Stimulated activated CD8-positive, alpha-beta memory T cell treated with anti-CD3 and anti-CD28 coated beads, Interleukin-15, amount 100 ng/mL, for 4 hours (primary cell): ENCODE measurements at places on chromosomes 2 and 18.

GRCh38 chr2:120434492-120435308 is 88.8 kb downstream of the INHBB start:
- no peak for DNase-seq

- DNase-seq, result no peak
These were observed 53.6 kb downstream of the HK2 start for GRCh38 chr2:74887445-74887951.

GRCh38 chr2:53527056-53527455 is 240.5 kb upstream of the CHAC2 start:
- no peak for DNase-seq

DNA sequence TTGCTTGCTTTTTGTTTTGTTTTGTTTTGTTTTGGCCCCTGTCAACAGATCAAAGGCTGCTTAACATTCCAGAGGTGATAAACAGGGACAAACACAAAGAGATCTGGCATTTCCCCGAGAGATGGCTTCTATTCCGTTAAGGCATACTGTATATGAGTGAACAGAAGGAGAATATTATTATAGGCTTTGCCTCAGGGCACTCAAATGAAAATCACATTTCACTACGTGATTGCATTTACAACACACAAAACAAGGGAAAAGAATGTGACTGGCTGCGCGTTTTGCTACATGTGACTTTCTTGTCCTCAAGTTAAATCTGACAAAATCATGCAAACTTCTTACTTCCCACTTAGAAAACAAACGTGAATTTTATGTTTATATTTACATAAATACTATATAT is 1037.9 kb upstream of the DDX18 start:
- DNase-seq, result no peak

GRCh38 chr2:237547841-237548416 is 18.4 kb upstream of the PRLH start:
- DNase-seq, result no peak

- DNase-seq, result no peak
These were observed 42.1 kb downstream of the NHEJ1 start for GRCh38 chr2:219118504-219118903.

DNA sequence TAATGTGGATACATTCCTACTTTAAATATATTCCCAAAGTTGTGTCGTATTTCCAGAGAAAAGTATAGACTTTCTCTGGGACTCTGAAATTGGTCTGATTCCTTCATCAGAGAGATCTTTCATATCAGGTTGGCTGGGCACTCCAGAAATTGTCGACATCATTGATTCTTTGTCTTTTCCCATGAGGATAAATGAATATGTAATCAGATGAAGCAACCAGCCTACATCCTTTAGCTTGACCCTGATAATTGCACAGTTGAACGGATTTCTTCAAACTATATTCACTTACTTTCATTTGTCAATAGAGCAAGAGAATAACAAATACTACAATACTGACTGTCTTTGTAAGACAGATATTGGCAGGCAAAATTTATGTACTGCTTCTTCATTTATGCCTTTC is 680.2 kb upstream of the LRRTM4 start:
- DNase-seq, result no peak

DNA sequence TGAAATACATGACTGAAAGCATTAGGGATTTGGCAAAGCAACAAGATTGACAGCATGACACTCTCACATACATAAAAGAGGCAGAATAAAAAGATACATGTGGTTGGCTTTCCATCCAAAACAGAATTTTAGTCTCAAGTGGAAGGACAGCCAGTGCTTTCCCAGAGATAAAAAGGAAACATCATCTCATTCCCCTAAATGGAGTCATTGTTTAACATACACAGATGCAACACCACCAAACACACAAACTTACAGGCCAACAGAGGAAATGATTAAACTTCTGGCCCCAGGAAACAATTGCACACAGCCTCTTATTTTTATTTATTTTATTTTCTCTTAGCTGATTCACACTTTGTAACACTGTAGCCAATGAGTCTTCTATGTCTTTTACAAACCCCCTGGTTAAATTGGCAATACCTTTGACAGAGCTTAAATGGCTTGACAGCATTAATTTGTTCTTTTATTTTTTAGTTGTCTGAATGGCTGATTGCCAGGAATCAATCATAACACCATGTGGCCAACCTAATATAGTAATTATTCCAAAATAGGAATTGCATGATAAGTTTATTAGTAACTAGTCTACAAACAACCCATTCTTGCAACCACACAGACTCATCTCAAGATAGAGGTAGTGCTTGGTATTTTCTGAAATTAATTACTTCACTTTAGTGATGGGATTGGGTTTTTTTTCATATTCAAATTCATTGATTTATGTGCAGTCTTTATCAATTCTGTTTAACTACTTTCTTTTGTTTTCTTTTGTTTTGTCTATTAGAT is 190.5 kb downstream of the RND3 start:
- DNase-seq, result no peak
